RPMI8226 (cell line): ENCODE measurements at places on chromosomes 4 and X.

DNA sequence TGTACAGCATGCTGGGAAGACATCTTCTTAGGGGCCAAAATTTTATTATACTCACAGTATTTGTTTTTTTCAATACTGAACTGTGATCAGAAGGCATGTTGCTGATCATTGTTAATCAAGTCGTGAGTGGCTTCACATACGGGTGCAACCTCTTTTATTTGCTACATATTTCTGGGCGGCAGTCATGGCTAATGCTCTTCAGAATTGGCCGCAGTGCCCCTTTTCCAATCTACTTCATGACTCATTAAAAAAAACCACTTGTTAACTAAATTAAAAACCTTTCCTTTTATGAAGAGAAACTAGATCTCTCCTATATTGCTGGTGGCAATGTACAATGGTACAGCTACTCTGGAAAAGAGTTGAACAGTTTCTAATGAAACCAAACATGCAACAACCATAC lies 101.5 kb upstream of the C1GALT1C1 start:
- DNase-seq, result no peak

- DNase-seq, result no peak
Measured at GRCh38 chr4:146235654-146236177, 21.4 kb downstream of the REELD1 start.

- no peak for DNase-seq
Measured at GRCh38 chr4:7828011-7828720, 111.5 kb downstream of the AFAP1 start.

- DNase-seq, result no peak
Measured at GRCh38 chrX:45774961-45775360, 574.3 kb upstream of the DIPK2B start.

DNA sequence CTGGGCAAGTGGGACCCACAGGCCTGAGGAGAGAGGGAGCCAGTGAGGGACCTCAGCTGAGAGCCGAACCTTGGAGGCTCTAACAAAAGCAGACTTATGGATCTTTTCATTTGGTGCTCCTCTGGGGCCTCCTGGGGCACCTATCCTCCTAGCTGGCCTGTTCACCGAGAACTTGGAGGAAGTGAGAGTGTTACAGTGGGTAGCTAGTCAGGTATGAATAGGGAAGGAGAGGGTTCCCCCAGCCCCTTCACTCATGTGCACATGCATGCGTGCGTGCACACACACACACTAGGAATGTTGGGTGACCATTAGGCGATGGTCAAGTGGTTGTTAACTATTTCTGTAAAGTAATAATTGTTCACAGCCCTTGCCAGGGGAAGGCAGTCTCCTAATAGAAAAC lies 18.6 kb upstream of the TMEM185A start:
- DNase-seq, result no peak

DNA sequence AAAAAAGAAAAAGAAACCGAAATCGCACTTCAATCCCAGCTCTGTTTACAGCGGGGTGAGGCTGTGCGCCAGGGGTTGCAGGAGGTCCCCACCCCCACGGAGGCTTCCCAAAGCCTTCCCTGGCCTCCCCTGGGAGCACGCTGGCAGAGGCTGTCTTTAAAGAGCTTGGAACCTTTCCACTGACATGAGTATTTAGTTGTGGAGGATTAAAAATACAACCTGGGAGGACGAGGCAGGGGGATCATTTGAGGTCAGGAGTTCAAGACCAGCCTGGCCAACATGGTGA lies 69.1 kb downstream of the PPP2R2C start:
- DNase-seq, result no peak

- DNase-seq, result no peak
Measured at GRCh38 chrX:24260842-24261550, 52.9 kb downstream of the SUPT20HL2 start.

- DNase-seq, result peak; percentile 72
Measured at GRCh38 chrX:119685225-119686066, 7.5 kb downstream of the SEPTIN6 start.

- DNase-seq, result no peak
Measured at GRCh38 chr4:2944091-2944482, 19.1 kb downstream of the NOP14 start.

GRCh38 chr4:182547435-182547834 lies 304.2 kb downstream of the TENM3 start:
- DNase-seq, result no peak

DNA sequence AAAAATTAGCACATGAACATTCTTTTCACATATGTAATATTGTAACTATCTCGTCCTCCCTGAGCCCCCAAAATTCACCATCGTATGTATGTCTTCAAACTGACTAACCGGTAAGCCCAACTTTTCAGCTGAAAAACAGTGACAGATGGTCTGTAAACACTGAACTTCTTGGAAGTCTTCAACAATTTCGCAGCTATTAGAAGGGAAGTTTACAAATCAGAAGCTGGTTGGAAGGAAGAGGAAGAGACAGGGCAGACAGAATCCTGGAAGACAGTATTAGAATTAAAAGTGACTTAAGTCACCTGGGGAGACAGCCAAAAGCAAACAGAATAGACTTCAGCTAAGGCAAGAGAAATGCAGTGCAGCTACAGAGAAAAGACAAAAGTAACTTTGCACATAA lies 858.4 kb downstream of the ADGRL3 start:
- DNase-seq, result no peak

- peak; percentile 26 for DNase-seq
Measured at GRCh38 chr4:15003891-15004738, 1.8 kb downstream of the CPEB2 start.

DNA sequence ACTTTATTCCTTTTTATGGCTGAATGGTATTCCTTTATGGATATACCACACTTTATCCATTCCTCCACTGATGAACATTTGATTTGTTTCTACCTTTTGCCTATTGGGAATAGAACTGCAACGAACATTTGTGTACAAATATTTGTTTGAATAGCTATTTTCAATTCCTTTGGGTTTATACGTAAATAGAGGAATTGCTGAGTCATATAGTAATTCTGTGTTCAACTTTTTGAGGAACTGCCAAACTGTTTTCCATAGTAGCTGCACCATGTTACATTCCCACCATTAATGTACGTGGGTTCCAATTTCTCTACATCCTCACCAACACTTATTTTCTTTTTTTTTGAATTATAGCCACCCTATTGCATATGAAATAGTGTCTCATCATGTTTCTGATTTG lies 156.5 kb upstream of the ATP6AP2 start:
- no peak for DNase-seq

- DNase-seq, result no peak
Measured at GRCh38 chr4:12399781-12400180, 971.1 kb upstream of the HS3ST1 start.

- peak; percentile 23 for DNase-seq
Measured at GRCh38 chr4:71713611-71714203, 70.2 kb downstream of the GC start.

GRCh38 chrX:135114392-135114791 lies 5.9 kb downstream of the ETDB start:
- peak; percentile 22 for DNase-seq

GRCh38 chr4:168863719-168864647 lies 146.1 kb downstream of the CBR4 start:
- DNase-seq, result no peak

- DNase-seq, result no peak
Measured at GRCh38 chr4:15238720-15239119, 189.1 kb upstream of the C1QTNF7 start.

DNA sequence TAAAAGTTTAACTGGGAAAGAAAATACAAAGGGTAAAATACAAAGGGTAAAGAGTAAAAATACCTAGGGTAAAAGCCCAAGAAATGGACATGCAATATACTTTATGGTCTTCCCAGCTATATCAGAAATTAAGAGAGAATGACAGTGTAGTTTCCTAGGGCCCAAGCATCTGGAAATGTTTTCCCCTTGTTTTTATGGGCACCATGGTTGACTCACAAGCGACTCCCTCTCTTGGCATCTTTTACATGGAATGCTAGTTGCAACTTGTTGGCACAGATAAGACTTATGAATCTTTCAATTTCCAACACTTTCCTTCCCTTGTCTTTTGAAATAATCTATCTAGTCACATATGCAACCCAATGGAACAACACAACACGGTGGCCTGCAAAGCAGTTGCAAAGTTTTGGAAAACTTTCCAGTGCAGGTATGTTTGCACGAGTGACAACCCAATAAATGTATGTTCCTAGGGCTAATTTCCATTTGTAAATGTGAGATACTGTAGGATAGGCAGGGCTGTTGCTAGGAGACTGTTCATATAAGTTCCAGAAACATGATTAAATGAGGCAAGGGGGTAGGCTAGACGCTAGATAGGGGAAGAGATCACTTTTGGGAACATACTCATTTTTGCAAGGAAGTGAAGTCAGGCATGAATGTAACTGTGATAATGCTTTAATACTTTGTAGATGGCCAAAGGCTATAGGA lies 36.4 kb upstream of the CWH43 start:
- no peak for DNase-seq

DNA sequence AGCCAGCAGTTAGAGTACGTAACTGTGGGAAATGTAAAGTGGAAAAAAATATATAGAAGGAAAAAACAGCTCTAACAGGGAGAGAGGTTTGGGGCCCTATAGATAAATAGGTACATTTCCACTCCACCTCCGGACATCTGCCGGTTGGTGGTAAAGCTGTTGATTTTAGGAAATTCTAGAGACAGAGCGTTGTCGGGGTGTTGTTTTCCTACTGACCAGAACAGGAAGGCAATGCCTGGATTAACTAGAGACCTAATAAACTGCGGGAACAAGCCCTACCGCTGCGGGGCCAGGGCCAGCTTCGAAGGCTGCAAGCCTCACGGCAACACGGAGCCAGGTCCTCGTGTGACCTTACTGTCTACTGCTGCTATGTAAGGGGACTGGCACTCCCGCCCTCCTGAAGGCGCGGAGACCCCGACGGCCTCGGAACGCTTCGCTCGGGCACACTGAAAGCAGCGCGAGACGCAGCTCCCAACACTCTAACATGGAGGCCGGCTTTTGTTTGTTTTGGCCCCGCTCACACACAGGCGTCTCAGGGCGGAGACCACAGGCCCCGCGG lies 702 bp upstream of the CDKN2AIP start:
- DNase-seq, result peak; percentile 45

GRCh38 chr4:166162327-166162726 lies 289.3 kb downstream of the TLL1 start:
- no peak for DNase-seq
